Activated T-cell treated with anti-CD3 and anti-CD28 coated beads, Interleukin-2, amount 50 U/mL, for 24 hours (primary cell): ENCODE measurements at places on chromosomes 12 and 14.

- DNase-seq, result no peak
Observed at GRCh38 chr12:26032719-26033241, 74.3 kb downstream of the RASSF8 start.

- no peak for DNase-seq
Observed at GRCh38 chr14:55505846-55506245, 65.4 kb upstream of the TBPL2 start.

GRCh38 chr12:109440851-109441490, 36.1 kb downstream of the KCTD10 start:
- no peak for DNase-seq

GRCh38 chr12:31322801-31323207, 3.1 kb downstream of the SINHCAF start:
- DNase-seq, result no peak
